ENCODE measurements at places on chromosomes 16 and 17. TPM values are rescaled to one million over a fixed set of nuclear protein-coding genes. Genes with fewer than 3 reads are reported as not detected.

GRIN2A gene
- 4.8 TPM for total RNA-seq

TMED6 gene
- total RNA-seq, result not detected

C16orf96 gene
- total RNA-seq, result 0.18 TPM

AIPL1 gene
- total RNA-seq, result 0.91 TPM

MT3 gene
- 7.5 TPM for total RNA-seq

WNT9B gene
- total RNA-seq, result 4.1 TPM

DNAH2 gene
- total RNA-seq, result 1.00 TPM

HBQ1 gene
- total RNA-seq, result 1.7 TPM

KRT39 gene
- not detected for total RNA-seq

LGALS9C gene
- not detected for total RNA-seq

RNF222 gene
- total RNA-seq, result not detected
